Stimulated activated CD4-positive, alpha-beta T cell treated with anti-CD3 and anti-CD28 coated beads, Interleukin-1b, Interleukin-23, amount 100 ng/mL, for 48 hours (primary cell): ENCODE measurements at places on chromosomes 16 and 17.
A peak's percentile ranks its signal among the peaks of the same experiment; 100 is the strongest.

GRCh38 chr17:68805609-68806008 lies 149.6 kb downstream of the ABCA8 start:
- no peak for DNase-seq

- no peak for DNase-seq
Observed at GRCh38 chr17:74520790-74521480, 10.3 kb downstream of the CD300LB start.

GRCh38 chr16:12296991-12297390 lies 320.5 kb downstream of the SNX29 start:
- no peak for DNase-seq

DNA sequence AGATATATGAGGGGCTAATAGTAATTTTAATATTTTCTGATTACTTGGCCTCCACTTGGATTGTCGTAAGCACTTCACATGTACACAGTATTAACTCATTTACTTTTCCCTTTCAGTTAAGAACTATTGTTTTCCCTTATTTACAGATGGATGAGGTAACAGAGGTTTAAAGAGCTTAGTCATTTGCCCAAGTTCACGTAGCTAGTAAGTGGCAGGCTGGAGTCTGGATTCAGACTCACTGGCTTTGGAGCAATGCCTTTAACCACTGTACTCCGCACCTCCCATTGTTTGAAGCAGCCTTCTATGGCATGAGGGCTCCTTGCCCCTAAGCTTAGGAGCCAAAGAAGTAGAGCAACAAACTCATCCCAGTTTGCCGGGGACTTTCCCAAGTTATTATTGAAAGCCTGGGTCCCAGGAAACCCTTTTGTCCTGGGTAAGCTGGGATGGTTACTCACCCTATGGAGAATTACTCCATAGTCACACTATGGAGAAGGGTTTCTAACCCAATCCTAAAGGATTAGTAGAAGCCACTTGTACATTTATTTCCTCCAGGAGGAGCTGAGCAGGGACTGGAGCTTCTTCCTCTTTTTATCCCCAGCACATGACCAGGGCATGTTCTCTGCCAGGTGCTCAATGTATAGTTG lies 12.3 kb downstream of the FOXL1 start:
- DNase-seq = no peak

DNA sequence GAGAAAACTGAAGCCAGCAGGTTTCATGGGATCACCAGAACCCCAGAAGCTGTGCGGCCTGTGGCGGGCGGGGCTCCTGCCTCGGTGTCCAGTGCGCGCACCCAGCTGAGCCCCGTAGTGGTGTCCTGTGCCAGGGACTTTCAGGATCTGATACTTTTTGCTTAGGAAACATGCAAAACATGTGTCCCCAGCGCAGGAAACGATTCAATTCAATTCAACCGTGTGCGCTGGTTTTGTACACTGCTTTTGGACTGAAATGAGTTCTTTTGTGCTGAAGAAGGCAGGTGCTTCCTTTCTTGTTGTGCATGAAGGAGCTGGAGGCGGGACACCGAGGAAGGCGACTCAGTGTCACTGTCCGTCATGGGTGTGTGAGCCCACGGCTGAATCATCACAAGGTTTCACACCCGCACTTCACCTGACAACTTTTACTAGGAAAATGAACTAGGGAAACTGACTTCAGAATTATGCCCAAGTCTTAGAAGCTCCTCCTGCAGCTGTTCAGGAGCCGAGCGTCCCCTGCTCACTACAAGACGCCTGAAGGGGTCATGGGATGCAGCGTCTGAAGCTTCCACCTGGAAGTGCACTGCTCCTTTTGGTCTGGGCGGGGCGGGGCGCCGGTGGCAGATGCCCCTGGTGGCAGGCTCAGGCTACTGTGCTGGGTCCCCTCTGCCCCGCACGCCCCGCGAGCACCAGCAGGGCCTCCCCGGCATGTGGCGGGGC lies 31.4 kb upstream of the ZNF750 start:
- DNase-seq = peak; percentile 64

GRCh38 chr17:66044083-66044482 lies 147.8 kb downstream of the CEP112 start:
- DNase-seq = no peak

DNA sequence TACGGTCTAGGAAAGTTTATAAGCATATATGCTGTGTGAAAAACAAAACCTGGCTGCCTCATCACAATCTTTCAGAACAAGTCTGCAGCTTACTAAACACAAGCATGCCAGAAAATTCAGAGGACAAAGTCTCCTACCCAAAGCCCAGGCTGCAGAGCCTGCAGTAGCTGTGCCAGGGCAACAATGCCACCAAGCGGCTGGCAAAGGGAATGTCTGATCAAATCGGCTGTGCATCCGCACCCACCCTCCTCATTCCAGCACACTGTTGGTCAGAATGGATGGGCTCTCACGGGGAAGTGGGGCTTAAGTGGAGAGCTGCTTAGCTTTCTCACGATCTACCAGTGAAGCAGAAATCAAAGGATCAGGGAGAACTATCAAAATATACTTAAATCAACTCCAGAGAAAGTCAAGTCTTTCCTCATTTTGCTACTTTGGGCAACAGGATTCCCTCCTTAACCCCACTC lies 73.5 kb downstream of the CYTH1 start:
- DNase-seq = peak; percentile 65

- DNase-seq = peak; percentile 80
Observed at GRCh38 chr17:58112970-58113631, 29.9 kb downstream of the DYNLL2 start.
